ENCODE measurements at places on chromosomes 4 and X.

DNA sequence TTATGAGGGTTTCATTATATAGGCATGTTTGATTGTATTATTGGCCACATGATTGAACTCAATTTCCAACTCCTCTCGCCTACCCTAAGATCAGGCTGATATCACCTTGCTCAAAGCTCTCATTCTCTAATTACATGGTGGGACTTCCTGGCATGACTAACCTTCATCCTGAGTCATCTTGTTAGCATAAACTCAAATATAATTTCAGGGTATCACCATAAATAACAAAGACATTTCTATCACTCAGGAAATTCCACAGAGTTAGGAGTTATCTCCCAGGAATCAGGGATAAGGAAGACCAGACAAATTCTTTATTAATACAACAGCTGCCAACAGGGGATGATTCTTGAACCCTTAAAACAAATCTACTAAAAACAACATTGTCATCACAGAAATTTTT, 90.7 kb downstream of the NDST3 start:
- no peak for DNase-seq

- no peak for DNase-seq
These were observed 22.0 kb upstream of the FAM9C start for GRCh38 chrX:13066391-13066790.

DNA sequence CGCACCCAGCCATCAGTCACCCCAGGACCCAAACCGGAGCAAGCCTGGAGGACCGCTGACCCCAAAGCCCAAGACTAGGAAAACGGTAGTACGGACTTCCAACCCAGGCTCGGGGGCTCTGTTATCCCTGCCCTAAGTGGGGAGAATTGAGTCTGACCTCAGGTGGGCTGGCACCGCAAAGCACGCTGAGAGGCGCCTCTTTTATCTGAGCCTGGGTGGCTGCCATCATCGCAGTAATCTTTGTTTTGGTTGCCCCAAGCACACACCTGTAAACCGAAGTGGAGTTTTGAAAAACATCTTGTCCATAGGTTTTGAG, 894 bp upstream of the SH3RF1 start:
- DNase-seq, result no peak

- DNase-seq, result no peak
These were observed 626 bp downstream of the YTHDC1 start for GRCh38 chr4:68349279-68349648.

DNA sequence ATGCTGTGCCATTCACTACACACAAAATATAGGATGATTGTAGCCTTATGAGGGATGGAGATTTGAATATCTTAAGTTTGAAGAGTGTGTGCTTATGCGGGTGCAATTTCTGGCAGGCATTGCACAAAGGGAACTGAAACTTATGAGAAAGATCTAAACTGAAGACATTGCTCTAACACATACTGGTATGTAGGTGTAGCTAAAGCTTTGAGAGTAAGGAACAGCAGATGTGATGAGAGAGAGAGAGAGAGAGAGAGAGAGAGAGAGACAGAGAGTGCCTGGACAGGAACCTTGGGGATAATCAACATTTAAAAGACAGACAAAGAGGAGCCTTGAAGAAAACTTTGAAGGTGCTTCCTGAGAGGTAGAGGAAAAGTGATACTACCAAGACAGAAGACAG, 379.7 kb downstream of the SPRY1 start:
- DNase-seq, result no peak

GRCh38 chr4:185774845-185775680, 36.9 kb downstream of the SORBS2 start:
- no peak for DNase-seq

DNA sequence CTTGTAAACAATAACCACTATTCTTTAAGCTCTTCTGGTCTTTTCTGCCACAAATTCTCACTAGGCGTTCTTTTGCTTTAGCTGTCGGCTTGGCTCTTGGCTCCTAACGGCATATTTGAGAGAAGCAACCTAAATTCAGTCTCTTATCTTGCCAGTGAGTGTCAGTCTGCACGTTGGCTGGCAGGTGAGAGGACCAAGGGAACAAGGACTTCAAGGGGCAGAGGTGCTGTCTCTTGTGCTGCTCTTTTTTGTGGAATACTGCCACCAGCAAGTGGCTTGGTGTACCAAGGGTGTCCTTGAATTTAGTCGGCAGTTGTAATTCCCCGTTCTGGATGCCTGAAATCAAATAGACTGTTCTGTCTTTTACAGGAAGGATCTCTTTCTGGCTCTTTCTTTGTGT, 77.8 kb upstream of the SLC4A4 start:
- DNase-seq, result no peak

DNA sequence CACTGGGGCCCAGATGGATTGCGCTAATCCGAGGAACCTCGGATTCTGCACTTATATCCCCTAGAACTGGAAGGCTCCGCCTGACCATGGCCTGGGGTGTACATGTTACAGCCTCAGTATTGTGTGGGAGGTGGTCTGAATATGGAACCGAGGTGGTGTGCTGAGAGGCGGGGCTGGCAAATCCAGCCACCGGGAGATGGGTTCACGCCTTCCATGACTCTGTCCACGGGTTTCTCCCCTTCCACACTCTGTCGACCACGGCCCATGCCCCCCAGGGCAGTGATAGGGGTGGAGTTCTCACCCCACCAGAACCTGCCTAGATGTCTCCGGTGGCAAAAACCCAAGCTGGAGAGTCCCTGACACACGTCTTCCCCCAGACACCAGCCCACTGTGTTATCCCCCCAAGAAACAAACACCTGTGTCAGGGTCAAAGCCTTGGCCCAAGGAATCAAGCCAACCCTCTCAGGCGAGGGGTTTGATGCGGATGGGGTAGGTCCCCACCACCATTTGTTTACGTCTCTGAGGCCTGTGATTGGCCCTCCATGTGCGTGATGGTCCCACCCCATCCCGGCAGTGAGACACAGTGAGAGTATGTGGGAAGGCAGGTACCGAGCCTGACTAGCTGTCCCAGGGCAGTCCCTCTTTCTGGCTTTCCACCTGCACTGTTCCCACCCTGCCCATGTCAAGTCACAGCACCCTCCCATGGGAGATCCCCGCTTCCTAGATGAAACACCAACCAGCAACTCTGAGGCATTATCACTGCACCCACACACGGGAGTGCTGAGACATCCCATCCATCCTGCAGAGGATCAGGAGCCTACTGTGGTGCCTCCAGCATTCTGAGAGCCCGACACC, 6.6 kb upstream of the LOC101059915 start:
- DNase-seq, result no peak

DNA sequence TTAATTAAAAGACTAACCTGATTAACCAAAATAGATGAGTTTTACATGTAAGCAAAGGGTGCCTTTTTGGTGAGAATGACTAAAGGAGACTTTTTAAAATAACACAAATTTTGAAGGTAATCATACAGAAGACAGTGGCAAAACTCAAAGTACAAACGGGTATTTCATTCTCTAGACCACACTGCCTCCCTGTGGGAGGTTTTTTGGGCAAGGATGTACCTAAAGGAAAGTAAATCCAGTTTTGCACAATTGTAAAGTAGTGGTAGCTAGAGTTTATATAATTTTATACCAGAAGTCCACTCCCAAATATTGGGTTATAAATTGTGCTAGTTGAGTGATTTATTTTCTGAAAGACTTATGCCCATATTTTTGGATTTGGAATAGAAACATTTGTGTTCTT, 201.0 kb downstream of the PAPSS1 start:
- no peak for DNase-seq

- DNase-seq, result no peak
These were observed 174.9 kb downstream of the ACTRT1 start for GRCh38 chrX:127877318-127877717.

GRCh38 chr4:4269331-4269731, 20.6 kb downstream of the LYAR start:
- no peak for DNase-seq

DNA sequence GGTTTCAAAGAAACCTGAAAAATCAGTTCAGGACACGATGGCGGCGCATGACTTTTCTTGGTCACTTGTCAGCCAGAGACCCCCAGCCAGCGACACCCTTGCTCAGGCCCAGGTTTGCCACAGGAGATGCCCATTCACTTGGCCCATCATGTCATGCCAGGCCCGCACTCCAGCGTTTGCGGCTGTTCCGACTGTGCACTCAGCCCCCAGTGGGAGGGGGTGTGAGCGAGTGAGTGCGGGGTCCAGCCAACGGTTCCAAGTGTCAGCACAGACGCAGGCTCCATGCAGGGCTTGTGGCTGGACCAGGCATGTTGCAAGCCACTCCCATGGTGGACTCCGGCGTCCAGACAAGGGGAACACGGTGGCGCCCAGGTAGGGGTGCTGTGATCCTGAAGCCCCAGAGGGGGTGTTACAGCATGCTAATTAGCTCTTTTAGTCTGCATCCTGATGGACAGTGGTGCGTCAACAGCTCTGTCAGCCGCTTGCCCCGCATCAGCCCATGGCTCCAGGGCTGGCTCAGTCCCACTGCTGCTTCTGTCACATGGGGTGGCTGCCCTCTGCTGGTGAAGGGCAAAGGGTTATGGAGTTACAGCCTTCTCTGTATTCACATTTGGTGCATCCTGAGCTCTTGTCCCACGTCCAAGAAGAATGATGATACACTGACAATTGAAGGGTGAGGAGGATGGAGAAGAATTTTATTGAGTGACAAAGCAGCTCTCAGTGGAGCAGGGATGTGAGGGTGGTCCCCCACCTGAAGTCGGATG, 3.7 kb upstream of the MAEA start:
- DNase-seq, result no peak

DNA sequence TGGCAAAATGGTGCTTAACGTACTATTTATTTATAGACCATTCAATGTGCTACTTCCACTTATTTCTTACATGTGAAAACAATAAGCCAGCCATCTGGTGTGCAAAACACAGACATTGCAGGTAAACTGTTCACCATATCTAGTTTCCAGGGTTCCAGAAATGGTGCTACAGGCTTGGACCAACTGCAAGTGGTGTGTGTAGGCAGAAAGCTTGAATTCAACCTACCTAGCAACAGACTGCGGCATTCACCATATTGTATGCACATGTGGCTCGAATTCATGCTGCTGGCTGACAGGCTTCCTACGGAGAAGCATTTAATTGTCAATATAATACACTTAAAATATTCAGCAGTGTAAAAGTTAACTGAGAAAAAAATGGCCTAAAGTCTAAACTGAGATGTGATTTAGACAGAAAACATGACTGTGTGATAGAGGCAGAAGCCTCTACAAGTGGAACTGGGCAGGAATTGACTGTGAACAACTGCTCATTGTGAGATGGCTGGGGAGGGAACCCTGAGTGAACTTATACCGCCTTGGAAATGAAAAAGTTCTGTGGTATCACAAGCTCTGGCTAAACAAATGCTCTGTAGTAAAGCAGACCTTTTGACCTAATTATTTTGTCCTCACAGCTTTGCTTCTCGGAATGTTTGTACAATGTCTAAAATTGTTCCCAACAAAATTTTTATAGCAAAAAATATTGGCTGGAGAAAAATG, 434.7 kb downstream of the GRIA2 start:
- DNase-seq, result no peak

DNA sequence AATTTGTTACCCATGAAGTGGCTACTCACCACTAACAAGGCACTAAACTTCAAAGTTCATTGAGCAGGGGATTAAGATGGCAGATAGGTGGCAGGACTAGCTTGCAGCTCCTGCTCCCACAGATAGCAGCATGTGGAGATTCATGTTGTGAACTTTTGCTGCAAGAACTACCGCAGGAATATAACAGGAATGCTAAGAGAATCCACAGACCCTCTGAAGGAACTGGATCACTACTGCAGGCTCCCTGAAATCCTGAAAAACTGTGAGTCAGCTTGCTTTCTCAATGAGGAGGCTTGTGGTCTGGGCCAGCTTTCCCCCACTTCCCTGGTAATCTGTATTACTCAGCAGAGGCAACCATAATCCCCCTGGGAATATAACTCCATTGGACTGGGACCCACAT, 118.5 kb upstream of the VCX2 start:
- no peak for DNase-seq

DNA sequence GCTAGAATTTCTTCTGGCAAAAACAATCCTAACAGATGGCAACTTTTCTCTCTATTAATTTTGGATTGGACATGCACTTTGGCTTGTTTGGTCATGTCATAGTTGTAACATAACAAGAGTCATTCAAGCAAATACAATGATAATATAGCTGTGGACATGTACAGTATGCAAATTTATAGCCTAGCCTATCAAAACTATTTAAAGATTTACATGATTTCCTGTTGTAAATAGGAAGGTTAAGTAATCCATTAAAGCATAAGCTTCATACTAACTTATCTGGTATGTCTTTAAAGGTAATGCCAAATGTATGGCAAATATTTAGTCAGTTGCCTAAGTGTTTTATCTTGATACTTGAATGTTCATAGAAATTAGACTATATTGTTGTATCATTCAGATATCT, 45.3 kb downstream of the RPA4 start:
- no peak for DNase-seq

DNA sequence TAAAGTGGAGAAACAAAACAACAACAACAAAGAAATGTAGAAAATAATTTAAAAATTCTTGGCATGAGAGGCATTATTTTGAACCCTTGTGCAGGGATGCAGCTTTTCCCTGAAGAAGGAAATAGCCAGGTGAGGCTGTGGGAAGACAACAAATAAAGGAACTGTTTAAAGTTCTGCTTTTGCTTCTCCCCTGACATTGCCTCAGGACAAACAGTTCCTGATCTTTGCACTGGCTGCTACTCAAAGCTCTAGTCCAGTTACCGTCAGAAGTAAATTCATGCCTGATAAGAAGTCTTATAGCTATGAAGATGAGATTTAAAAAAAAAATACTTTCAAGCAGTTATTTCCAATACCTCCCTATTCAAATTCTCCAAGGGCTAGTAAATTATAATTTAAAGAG, 233.8 kb downstream of the IL15 start:
- DNase-seq, result no peak

DNA sequence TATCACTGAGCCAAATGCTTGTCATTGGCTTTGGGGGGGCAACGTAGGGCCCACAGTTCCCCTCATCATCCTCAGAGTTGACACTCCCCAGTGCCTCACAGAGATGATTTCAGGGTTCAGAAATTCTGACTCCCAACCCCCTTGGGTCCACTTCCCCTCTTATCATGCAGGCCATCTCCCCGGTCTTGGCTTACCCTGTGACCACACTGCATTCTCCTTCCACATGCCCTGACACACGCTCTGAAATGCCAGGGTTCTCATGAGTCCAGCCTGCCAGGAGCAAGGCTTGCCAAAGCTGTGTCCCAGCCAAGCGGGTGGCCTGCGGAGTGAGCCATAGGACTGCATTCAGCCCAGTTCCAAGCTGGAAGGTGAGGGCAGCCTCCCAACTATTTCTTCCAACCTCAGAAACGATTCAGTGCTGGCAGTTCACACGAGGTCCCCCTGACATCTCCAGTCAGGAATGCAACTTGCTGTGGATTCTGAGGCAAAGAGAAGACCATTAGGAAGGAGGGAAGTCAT, 101.2 kb downstream of the SMIM20 start:
- DNase-seq, result no peak

DNA sequence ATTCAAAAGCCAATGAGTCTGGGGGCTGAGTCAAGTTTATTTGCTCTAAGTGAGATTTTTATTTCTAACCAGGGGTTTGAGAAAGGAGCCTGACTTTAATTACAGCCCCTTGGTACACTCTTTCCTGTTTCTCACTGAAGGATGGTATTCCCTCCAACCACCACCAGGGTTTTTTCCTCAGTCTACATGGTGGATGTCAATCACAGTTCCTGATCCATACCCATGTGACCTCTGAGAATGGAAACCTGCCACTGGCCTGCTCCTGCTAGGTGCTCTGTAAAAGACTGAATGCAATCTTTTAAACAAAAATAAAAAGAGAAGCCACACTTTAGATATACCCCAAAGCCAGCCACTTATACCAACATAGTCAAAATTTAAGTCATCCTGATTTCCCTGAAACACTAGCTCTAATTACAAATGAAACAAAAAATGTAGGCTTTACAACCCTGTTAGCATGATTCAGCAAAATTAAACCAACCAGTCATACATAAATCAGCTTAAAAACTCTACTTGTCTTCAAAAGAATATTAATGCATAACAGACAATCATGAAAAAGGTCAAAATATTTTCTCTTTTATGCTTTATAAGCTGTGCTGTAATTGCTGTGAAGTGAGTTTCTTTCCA, 112.1 kb upstream of the NWD2 start:
- no peak for DNase-seq
